ENCODE measurements at places on chromosomes 1 and 21. TPM values are rescaled to one million over a fixed set of nuclear protein-coding genes. Genes with fewer than 3 reads are reported as not detected.

Gene MARK1
- total RNA-seq = 1.6 TPM

GRCh38 chr1:154652893-154653292 is 44.9 kb upstream of the ADAR start:
- DNase-seq = no peak

- peak; percentile 36 for DNase-seq
These were observed 22.9 kb downstream of the TSHB start for GRCh38 chr1:115052454-115053083.

DNA sequence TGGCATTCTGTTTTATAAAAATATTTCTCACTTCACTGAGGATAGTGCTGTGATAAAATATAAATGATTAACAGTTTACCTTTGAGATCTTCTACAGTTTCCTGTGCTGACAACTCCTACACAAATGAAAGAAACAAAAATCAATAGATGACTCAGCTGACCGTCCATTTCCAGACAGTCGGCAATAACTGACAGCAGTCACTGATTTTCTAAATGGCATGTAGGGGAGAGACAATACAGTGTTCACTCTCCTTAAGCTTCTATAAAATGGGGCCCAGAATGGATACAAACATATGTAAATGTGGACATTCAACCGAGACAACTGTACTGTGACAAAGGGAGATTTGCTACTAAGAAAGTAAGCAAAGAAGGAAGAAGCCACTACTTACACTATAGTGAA is 34.3 kb downstream of the PCNX2 start:
- no peak for DNase-seq

DNA sequence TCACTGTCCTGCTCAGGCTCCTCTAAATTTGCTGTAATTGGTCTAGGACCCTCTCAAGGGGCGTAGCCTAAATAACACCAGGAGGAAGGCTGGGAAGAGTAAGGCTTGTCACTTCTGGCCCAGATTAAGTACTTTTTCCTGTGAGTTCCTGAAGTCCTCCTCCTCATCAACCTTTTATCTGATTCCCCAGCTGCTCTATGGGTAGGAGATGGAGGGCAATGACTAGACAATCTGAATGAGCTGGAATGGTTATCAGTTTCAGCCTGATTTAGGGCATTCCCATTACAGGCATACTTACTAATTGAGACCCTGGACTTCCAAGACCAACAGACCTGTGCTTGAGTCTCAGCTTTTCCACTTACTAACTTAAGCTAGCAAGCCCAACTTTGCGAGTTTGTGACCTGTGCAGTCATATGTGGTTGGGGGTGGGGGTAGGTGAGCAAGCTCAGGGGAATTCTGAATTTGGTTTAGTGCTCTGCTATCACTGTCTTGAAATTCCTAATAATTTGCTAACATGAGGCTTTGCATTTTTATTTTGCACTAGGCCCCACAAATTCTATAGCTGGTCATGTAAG is 18.0 kb upstream of the FGGY start:
- DNase-seq = no peak

- peak; percentile 99 for DNase-seq
These were observed 18.2 kb downstream of the DNALI1 start for GRCh38 chr1:37574834-37575480.

DNA sequence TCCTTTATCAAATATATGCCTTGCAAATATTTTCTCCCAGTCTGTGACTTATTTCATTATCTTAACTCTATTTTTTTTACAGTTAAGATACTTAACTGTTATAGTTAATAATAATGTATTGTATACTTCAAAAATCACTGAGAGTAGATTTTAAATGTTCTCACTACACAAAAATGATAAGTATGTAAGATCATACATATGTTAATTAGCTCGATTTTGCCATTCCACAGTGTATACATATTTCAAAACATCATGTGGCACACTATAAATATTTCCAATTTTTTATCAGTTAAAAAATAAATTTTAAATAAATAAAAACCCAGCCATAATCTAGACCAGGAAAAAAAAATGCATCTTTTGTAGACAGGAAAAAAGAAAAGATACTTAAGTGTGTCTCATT is 27.2 kb downstream of the CTTNBP2NL start:
- DNase-seq = no peak

GRCh38 chr21:45824546-45825215 is 156.9 kb upstream of the COL6A1 start:
- DNase-seq = no peak

GRCh38 chr1:62833529-62833928 is 49.6 kb downstream of the ATG4C start:
- no peak for DNase-seq

- no peak for DNase-seq
These were observed 192.5 kb downstream of the FOXD2 start for GRCh38 chr1:47630346-47630745.

DNA sequence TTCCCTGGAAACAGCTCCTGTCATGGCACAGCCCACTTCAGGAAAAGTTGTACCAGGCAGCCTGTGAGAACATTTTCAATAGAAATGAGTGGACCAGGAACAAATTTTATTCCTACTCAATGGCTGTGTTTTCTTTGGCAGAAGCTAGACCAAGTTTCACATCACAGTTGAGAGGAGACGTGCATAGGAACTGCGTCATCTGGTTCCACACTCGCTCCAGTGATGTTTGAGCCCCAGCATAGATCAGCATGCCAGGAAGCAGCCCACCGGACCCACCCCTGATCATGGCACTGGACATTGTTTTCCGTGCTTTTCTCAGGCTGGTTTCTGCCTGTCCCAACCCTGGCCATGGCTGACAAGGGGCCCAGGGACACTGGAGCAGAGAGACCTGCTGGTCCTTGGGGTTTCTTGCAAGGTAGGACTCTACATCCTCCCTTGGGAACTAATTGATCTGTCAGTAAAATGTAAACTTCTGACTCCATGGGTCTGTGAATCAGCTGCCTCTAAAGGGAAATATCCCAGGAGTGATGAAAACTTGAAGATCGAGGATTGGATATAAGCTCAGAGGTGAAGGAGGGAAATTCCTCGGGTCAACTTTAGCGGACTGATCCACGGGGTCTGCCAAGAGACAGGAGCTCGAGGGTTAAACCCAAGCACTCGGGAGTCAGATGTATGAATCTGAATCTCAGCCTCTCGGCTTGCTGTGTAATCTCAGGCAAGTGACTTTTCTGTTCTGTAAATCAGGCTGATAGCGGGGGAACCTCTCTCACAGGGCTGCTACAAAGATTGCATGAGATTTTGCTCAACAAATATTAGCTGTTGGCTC is 35.7 kb downstream of the NEK2 start:
- peak; percentile 55 for DNase-seq

GRCh38 chr1:116259663-116260062 is 113.4 kb upstream of the ATP1A1 start:
- no peak for DNase-seq

- no peak for DNase-seq
These were observed 60.0 kb downstream of the NRDC start for GRCh38 chr1:51818487-51818886.

- DNase-seq = no peak
These were observed 845.5 kb upstream of the ADGRL4 start for GRCh38 chr1:79852004-79852403.

GRCh38 chr1:36776948-36777831 is 257.1 kb downstream of the GRIK3 start:
- no peak for DNase-seq

- DNase-seq = no peak
These were observed 1.3 kb downstream of the JAM2 start for GRCh38 chr21:25640202-25640942.

- no peak for DNase-seq
These were observed 17.2 kb downstream of the PDZK1 start for GRCh38 chr1:145689922-145690321.

Measured in fibroblast of villous mesenchyme (primary cell).